HFFc6 (cell line): ENCODE measurements at places on chromosomes 7 and 10.

- no peak for DNase-seq
Measured at GRCh38 chr7:141301544-141301943, 227.7 kb downstream of the TMEM178B start.

- DNase-seq: no peak
Measured at GRCh38 chr7:139108266-139109187, 993 bp downstream of the ZC3HAV1 start.

- DNase-seq: no peak
Measured at GRCh38 chr10:60299961-60300883, 89.5 kb downstream of the ANK3 start.

GRCh38 chr7:101273206-101273605 is 28.3 kb upstream of the FIS1 start:
- no peak for DNase-seq

DNA sequence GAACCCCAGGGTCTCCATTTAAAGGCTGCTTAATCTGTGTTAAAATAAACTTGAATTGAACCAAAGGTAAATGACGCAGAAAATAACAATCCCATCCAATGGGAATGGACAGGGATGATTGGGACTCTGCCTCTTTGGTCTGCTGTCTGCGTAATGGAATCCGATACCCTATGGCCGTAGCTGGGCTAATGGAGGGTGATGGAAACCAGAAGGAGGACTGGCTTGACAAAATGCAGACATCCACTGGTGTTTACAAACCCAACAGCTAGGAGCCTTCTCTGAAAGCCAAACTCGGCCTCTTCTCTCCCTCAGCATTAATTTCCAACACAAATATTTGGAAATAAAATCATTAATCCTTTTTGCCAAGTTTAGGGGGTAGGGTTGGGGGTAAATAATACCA is 162.2 kb upstream of the CHST15 start:
- DNase-seq: no peak

- no peak for DNase-seq
Measured at GRCh38 chr10:130395248-130395936, 259.2 kb downstream of the GLRX3 start.

GRCh38 chr7:129841465-129841864 is 111.3 kb downstream of the UBE2H start:
- no peak for DNase-seq

DNA sequence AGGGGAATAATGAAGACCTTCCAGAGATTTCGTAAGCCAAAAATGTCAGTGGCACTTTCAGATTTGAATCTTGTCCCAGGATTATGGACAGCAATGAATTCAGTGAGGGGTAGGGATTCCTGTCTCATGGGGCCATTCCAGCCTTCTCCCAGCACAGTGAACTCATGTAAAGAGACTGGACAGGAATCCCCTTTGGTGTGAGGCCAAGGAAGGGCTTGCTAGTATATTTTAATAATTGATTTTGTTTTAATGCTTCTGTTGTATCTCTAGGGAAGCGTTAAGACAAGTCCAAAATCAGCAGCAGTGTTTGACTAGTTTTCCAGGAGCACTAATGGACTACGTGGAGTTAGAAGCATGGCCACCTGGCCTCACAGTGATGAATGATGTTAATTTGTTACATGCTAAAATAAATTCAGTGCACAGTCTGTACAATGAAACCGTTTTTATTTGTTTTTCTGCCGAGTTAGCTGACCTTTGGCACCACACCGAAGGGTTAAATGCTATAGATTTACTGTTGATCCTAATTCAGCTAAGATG is 214.0 kb upstream of the DKK1 start:
- DNase-seq: no peak
